ENCODE measurements at places on chromosomes 4 and X. TPM values are rescaled to one million over a fixed set of nuclear protein-coding genes. Genes with fewer than 3 reads are reported as not detected.

GRCh38 chr4:60396341-60397049, 803.6 kb upstream of the ADGRL3 start:
- no peak for DNase-seq

- DNase-seq: no peak
Observed at GRCh38 chrX:46447384-46447783, 97.8 kb downstream of the ZNF674 start.

DNA sequence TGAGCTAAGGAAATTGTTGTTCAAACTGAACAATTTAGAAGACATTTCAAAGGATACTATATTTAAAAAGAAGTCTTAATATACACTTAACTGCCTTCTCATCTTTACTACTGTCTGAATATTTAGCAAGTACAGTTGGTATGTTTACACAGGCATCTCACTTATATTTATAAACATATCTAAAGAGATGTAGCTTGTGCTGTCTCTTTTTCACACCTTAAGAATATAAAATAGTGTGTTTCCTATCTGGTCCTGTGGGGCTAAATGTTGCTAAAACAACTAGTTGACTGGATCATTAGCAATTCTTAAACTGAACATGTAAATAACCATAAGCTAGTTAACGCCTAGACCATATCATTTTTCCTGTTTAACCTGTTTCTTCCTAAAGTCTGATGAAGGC, 336.3 kb downstream of the PPP3CA start:
- no peak for DNase-seq

Gene GPC3
- total RNA-seq: 71.9 TPM

Gene JAKMIP1
- total RNA-seq: 4.4 TPM

DNA sequence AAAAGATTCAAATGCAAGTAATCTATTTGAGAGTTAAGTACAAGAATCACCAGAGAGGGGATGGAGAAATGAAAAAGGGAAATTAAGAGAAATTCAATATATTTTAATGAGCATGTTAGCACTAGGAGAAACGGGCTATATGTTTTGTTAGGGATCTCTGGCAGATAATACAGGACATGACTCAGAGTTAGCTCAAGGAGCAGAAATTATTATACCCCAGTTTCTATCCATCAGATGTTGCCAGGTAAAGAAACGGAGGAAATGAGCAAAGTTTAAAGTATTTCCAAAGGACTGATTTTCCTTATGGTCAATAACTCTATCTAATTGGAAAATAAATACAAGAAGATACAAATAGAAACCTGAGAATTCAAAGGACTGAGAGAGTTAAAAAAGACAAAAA, 867.6 kb downstream of the TRAM1L1 start:
- DNase-seq: no peak

Gene VCX2
- not detected for total RNA-seq

DNA sequence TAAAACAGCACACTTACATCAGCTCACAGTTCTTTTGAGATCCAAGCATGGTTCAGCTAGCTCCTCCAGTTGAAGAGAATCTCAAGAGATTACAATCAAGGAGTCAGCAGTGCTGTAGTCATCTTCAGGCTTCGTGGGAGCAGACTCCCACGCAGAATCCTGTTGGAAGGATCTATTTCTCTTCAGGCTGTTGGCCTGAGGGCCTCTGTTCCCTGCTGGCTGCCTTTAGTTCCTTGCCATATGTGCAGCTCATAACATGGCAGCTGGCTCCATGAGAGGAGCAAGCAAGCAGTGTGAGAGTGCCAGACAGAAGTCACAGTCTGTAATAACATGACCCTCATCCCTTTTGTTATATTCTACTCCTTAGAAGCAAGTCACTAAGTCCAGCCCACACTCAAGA, 168.6 kb downstream of the COX18 start:
- no peak for DNase-seq

Gene POF1B
- not detected for total RNA-seq

- DNase-seq: no peak
Observed at GRCh38 chr4:115275615-115276014, 162.2 kb upstream of the NDST4 start.

- DNase-seq: no peak
Observed at GRCh38 chr4:153294631-153295030, 49.9 kb upstream of the MND1 start.

- no peak for DNase-seq
Observed at GRCh38 chr4:184193556-184194525, 23.8 kb downstream of the ENPP6 start.

DNA sequence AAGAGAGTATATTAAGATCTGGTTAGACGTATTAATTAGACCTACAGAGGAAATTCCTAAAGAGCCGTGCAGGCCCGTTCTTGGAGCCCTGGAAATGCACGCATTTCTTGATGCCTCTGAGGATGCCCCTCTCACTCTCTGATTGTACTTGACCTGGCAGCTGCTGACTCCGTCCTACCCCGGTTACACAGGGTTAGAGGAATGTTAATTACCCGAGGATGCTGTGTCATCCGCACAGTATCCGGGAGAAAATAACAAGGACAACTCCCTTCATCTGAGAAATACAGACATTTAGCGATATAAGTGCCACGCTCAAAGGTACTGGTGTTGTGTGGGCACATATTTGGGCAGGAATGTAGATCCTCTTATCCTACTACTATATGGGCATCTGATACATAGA, 404.6 kb upstream of the FAT1 start:
- no peak for DNase-seq

GRCh38 chr4:71417150-71417549, 78.3 kb downstream of the SLC4A4 start:
- no peak for DNase-seq

Gene MID1
- total RNA-seq: 49.3 TPM

- DNase-seq: no peak
Observed at GRCh38 chr4:106993827-106994226, 42.3 kb downstream of the DKK2 start.

DNA sequence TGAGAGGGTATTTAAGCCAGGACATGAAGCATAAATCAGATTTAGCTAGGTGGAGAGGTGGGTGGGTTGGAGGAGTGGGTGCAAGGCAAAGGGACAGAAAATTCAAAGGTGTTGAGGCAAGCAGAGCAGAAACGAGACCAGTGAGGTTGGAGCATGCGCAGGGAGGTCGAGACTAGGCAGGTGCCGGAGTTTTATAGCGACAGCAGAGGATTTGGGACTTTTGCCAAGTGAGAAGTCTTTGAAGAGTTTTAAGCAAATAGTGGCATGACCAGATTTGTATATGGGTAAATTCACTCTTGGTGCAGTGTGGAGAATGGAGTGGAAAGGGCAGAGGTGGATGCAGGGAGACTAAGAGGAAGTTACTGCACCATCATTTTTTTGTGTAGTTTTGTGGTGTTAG, 107.0 kb upstream of the TLR2 start:
- DNase-seq: no peak

Gene PRAF2
- total RNA-seq: 12.1 TPM

Gene S100G
- not detected for total RNA-seq

DNA sequence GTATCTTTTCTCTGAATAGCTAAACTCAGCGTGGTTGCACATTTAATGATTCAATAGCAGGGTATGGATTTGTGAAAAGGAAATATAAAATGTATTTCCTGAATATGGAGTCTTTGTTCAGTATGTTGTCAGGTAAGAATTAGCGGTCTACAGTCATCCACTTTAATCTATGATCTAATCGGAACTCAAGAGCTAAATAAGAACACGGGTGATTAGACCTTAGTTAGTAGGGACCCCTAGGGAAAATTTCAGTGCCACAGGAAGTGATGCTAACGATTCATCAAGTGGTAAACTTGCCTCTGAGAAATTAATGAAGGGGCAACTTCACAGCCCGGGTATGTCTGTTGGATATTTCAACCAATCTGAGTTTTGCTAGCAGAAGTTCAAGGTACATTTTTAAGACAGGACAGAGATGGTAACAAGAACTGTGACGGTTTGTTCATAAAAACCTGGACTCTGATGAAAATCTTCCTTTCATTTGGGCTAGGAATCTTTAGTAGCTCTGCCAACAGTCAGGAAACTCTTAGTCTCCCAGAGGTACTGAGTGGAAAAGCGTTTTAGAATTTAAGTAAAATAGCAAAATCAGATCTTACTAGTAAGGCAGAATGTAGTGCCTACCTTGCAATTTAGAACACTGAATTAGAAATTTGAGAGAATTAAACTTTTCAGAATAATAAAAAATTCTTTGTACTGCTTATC, 47.1 kb downstream of the PCDH7 start:
- no peak for DNase-seq

DNA sequence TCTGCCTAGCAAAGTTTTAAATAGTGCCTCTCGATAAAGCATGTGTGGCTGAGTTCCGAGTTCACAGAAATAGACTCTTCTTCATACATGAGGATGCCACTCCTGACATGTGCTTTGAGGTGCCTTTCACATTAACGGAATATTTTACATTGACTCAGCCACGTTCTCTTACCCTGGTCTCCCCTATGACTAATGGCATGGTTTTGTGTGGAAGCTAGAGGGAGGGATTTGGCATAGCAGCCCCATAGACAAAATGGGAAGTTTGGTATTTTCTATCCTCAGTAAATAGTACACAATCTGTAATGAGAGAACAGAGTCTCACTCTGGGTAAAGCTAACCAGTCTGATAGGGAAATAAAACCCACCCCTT, 68.9 kb downstream of the PCDH19 start:
- DNase-seq: no peak

Gene DCAF16
- 57.9 TPM for total RNA-seq

DNA sequence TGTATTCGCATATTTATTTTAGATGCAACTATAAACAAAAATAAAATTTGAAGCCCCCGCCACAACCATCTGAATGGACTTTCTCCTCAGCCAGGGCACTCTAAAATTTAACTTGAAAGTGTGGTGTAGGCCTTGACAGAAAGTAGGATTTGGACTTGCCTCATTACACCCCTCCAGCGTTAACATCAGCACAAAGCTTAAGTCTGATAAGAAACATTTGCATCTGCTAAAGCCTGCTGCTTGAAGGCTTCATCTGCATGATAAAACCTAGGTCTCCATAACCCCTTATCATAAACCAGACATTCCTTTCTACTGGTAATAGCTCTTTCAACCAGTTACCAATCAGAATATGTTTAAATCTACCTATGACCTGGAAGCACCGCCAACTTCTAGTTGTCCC, 1046.5 kb downstream of the FAT4 start:
- DNase-seq: no peak

- peak; percentile 72 for DNase-seq
Observed at GRCh38 chr4:143773998-143774895, 73.8 kb upstream of the FREM3 start.

Gene AGA
- 8.1 TPM for total RNA-seq

DNA sequence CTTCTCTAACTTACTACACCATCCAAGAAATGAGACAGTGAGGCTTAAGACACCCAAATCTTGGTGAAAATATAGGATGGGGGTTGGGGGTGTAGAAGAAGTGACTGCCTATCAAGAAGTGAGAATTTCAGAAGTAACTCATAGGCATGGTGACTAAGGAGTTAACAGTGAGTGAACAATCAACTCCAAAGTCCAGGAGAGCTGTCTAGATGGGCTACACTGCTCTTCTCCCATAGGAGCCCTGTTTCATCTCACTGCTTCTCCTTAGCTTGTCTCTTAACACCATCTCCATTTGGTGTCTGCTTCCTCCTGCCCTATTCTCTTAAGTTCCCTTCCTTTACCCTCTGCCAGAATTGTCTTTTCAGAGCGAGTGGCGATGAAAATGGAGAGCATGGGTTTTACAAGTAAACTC, 22.7 kb downstream of the FABP2 start:
- DNase-seq: no peak

Data from H1 (cell line).